Gastroesophageal sphincter (tissue), 4 donors: ENCODE measurements at places on chromosomes 5 and 9. TPM values are rescaled to one million over a fixed set of nuclear protein-coding genes. Genes with fewer than 3 reads are reported as not detected.

- ATAC-seq = peak; percentile 39
These were observed 31.6 kb downstream of the PTGS1 start for GRCh38 chr9:122402403-122402871.

- ATAC-seq = no peak
These were observed 138.6 kb downstream of the NUDT12 start for GRCh38 chr5:103424026-103424425.

DNA sequence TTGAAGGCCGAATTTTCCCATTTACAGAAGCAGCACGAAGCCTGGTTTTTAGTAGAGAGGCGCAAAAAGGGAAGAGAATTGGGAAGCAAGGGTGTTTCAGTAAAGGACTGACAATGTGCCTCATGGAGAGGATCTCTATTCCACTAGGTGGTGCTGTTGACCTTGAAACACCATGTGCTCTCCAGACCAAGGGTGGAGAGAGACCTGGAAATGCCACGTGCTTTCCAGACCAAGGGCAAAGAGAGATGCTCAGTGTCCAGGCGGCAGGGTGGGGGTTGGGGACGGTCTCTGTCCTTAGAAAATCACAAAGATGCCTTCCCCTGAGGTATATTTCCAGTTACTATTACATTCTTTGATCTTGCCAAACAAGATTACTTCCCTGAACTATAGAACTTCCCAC is 425.3 kb downstream of the CSNK1G3 start:
- ATAC-seq = no peak

- no peak for ATAC-seq
These were observed 4.9 kb downstream of the AK6 start for GRCh38 chr5:69364414-69364813.

DNA sequence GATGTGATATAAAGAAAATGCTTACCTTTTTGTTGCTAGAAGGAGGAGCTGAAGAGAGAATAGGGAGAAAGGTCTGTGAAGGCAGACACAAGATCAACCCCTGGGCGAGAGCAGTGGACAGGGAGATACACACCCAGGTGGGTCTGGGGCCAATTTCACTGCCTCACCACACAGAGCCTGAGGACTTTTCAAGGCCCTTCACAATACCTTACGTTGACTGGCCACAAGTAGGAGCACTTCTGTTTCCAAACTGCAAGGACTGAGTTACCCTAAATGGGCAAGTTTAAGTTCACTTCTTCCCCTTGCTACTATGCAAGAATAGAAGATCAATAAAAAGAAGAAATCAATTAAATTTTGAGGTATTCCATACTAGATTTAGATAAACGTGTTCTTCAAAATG is 174.5 kb upstream of the SLC12A2 start:
- no peak for ATAC-seq

- ATAC-seq = no peak
These were observed 37.3 kb downstream of the SLIT3 start for GRCh38 chr5:169263591-169263990.

DNA sequence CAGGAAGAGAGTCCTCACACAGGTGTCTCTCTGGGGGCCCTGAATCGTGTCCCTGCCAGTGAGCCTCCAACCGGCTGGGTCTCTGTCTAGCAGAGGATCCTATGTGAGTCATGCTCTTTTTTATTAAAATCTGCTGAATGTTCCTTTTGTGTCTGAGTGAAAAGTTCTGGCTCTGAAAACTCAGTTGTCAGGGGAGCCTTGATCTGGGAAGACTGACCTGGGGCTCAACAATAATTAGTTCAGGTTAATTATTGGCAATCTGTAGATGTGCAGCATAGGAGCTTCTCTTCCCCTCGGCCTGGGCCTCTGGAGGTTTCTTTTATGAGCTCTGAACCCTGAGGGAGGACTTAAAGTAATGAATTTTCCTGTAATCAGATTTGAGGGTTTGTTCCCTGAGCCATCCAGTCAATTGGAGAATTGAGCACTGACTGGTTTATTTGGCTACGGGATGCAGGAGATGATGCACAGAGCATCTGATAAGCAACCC is 45.2 kb downstream of the ALG2 start:
- ATAC-seq = no peak

DNA sequence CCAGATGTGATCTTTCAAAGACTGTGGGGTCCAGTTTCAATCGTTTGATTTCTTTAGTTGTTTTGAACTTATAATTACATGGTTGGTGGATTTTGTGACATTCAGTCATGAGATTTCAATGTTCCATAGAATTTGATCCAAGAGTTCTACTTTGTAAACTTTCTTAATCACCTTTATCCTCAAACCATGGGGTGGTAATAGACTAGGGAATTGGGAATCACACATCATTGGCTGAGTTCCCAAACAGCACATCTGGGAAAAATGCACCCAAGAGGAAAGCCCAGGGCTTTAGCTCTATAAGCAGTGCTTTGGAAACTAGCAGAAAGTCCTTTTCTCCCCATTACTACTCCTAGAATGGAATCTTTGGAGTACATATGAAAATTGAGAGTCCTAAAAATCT is 177.6 kb downstream of the NNT start:
- ATAC-seq = no peak

- no peak for ATAC-seq
These were observed 651.0 kb upstream of the RORB start for GRCh38 chr9:73845954-73846690.

DNA sequence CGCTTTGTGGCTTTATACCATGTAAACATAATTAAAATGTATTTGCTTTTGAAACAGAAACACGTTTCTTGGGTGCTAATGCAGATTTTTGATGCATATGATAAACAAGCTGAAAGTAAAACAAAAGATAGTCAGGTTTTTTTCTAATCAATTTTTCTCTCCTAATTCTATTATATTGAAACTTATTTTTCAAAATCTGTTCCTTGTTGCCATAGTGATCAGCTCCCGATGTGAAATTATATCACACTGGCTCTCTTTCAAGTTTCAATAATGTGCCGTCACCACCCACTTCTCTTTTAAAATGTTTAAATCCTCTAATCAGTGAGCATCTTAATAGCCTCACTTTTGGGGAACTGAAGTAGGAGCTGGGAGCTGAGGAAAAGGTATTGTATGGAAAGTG is 36.4 kb upstream of the DAPK1 start:
- no peak for ATAC-seq

- no peak for ATAC-seq
These were observed 93.4 kb upstream of the ITGA2 start for GRCh38 chr5:52895572-52896413.

DNA sequence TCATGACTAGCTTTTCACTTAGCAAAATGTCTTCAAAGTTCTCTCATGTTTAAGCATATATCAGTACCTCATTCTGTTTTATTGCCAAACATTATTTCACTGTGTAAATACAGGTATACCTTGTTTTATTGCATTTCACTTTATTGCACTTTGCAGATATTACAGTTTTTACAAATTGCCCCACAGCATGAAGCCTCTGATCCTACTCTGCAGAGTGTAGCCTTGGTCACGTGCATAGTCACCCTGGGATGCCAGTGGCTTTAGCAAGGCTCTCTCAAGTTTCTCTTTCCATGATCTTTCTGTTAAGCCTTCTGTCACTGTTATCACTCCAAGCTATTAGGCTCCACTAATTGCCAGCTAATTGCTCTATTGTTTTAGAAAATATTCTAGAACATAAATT is 182.2 kb upstream of the GRIA1 start:
- no peak for ATAC-seq

DNA sequence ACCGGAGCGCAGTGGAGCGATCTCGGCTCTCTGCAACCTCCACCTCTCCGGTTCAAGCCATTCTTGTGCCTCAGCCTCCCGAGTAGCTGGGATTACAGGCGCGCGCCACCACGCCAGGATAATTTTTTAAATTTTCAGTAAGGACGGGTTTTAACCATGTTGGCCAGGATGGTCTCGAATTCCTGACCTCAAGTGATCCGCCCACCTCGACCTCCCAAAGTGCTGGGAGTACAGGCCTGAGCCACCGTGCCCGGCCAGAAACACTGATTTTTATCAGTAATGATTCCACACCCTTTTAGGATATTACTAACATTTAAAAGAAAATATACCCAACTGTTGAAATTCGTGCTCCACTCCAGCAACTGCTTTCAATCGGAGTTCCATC is 464 bp upstream of the FAM151B start:
- ATAC-seq = no peak

- no peak for ATAC-seq
These were observed 4.8 kb upstream of the PRKACG start for GRCh38 chr9:69018737-69019136.

GRCh38 chr9:15211160-15211814 is 95.7 kb downstream of the TTC39B start:
- peak; percentile 76 for ATAC-seq

GRCh38 chr9:78439190-78439865 is 142.4 kb downstream of the PSAT1 start:
- peak; percentile 84 for ATAC-seq

- ATAC-seq = peak; percentile 90
These were observed 8.1 kb downstream of the FAM193B start for GRCh38 chr5:177546258-177546741.

- ATAC-seq = no peak
These were observed 172.1 kb upstream of the PPP1R2B start for GRCh38 chr5:156677963-156678362.

- ATAC-seq = no peak
These were observed 26.2 kb downstream of the GOLPH3 start for GRCh38 chr5:32147959-32148358.

- peak; percentile 61 for ATAC-seq
These were observed 536 bp downstream of the SLC27A4 start for GRCh38 chr9:128340691-128341434.

- ATAC-seq = peak; percentile 62
These were observed 54.1 kb upstream of the RPS23 start for GRCh38 chr5:82332064-82332855.

DNA sequence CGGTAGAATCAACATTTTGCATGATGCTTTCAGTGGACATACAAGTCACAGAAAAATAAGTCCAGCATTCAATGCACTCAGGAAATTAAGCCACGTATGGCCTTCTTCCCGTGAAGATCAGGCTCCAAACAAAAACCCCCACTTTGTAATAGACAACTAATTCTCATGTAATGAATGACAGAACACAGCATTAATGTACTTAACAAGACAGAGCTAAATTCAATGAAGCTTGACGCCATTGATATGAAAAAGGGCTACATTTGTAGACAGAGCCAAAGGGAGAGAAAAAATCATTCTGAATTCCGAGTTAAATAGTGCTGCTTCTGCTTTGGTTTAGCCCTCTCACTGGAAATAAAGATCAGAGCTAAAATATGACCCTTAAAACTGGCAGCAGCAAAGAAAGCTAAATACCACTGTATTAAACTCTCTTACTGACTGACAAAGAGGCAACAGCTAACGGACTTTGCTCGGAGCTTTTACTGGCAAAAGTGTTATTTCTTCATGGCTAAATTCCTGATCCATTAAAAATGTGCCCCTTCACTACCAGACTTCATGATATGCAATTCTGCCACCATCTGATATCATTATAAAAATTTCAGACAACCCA is 250.5 kb downstream of the BNC2 start:
- no peak for ATAC-seq

GRCh38 chr9:96040591-96041461 is 165.3 kb downstream of the ERCC6L2 start:
- ATAC-seq = peak; percentile 35

- no peak for ATAC-seq
These were observed 49.0 kb downstream of the SECISBP2 start for GRCh38 chr9:89367281-89367680.

DNA sequence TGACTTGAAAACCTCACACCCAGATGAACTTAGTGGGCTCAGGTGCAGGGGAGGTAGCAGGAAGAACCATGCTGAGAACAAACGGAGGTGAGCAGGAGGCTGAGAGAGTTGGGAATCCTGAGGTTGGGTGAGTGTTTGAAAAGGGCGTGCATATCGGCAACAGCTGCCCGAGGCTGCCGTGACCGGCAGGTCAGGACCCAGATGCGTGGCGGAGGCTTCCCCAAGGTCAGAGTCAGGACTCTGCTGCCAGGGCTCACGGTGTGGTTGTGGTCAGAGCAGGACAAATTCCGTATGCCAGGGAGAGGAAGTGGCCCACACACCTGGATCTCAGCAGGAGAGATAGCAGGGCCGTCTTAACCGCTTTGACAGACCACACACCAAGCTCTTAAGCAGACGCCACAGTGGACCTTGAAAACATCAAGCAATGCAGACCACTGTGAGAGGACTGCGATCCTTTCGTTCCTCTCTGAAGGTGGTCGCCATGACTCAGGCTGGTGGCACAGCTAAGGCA is 43.1 kb downstream of the ADAMTS16 start:
- no peak for ATAC-seq

GRCh38 chr9:136098844-136099243 is 3.8 kb upstream of the NACC2 start:
- no peak for ATAC-seq

GRCh38 chr9:33331377-33331891 is 41.1 kb downstream of the NFX1 start:
- no peak for ATAC-seq

DNA sequence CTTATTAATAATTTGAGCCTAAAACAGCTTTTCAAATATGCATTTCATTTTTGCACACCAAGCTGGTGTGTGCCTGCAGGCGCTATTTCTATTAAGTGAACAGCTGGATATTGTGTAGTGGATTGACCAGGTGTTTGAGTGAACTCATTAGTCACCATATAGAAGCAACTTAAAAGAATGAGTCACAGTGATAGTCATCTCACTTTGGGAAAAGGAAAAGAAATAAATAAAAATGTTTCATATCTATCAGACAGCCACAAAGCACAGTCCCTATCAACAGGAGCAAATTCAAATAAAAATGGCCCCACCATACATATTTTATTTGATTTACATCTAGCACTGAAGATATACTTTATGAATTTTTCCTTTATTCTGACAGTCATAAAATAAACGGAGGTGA is 456.5 kb upstream of the CDH9 start:
- ATAC-seq = no peak

CDC23 gene
- total RNA-seq = 19.3 TPM

CAMK2A gene
- 3.9 TPM for total RNA-seq

FOCAD gene
- total RNA-seq = 23.0 TPM

ACSL6 gene
- total RNA-seq = 3.6 TPM

DNM1 gene
- total RNA-seq = 8.6 TPM

SUSD3 gene
- total RNA-seq = not detected

PPIC gene
- 47.4 TPM for total RNA-seq

PCDHGA11 gene
- 1.9 TPM for total RNA-seq

LRRC70 gene
- 5.4 TPM for total RNA-seq

TRMO gene
- 19.0 TPM for total RNA-seq

FAM81B gene
- total RNA-seq = not detected

TRIM7 gene
- total RNA-seq = 5.0 TPM

KIF20A gene
- 2.0 TPM for total RNA-seq

OCLN gene
- 2.7 TPM for total RNA-seq

TAS2R1 gene
- not detected for total RNA-seq

ARHGEF37 gene
- 17.9 TPM for total RNA-seq
